ENCODE measurements at places on chromosomes 13 and 19.

DNA sequence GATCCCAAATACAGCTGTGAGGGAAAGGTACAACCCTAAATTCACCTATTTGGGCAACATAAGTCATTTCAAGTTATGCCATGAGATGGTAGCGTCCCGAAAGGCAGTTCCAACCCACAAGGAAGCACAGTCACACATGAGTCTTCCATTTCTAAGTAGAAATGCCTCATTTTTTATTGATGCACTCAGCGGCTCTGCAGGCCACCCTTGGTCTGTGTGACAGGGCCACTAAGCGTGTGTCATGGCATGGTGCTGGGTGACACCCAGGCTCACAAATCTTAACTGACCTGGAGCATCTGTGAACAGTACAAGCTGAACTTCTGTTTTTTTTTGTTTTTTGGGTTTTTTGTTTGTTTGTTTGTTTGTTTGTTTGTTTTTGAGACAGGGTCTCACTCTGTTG lies 15.1 kb downstream of the RAB20 start:
- DNase-seq: no peak

DNA sequence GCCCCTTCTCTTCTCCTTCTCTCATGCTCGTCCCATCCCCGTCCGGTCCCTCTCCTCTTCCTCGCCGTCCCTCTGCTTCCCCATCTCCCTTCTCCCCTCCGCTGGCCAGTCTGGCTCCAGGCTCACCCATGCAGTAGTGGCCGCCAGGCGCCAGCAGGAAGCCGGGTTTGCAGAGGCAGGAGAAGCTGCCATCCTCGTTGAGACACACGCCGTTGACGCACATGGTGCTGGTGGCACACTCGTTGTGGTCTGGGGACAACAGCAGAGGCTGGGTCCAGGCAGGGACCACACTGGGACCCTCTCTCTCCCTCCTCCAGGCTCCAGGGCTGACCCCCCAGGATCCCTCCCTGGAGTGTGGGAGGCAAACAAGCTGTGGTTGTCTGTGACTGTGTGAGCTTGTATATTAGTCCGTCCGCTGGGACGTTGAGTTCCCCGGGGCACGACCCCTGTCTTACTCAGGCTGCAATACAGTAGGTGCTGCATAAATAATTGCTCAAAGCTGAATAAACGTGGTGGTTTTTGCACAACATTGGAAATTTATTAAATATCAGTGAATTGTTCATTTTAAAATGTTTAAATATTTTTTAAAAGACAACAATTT lies 16.4 kb downstream of the FBN3 start:
- DNase-seq: no peak

DNA sequence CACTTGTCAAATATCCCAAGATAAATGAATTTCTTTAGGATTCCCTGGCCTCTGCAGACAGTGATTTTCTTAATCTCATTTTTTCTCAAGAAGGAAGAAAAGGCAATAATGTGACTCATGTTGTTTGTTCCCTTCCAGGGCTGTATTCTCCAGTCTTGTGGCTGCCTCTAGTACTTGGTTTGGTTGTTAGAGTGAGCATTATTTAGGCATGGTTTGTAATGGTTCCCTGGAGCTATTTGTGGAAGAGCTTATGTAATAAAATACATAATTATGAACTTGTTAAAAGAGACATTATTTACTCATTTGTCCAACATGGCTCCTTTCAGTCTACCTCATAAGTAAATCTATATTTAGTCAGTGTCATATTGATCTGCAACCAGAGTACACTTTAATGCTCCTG lies 270.4 kb downstream of the DCT start:
- no peak for DNase-seq

DNA sequence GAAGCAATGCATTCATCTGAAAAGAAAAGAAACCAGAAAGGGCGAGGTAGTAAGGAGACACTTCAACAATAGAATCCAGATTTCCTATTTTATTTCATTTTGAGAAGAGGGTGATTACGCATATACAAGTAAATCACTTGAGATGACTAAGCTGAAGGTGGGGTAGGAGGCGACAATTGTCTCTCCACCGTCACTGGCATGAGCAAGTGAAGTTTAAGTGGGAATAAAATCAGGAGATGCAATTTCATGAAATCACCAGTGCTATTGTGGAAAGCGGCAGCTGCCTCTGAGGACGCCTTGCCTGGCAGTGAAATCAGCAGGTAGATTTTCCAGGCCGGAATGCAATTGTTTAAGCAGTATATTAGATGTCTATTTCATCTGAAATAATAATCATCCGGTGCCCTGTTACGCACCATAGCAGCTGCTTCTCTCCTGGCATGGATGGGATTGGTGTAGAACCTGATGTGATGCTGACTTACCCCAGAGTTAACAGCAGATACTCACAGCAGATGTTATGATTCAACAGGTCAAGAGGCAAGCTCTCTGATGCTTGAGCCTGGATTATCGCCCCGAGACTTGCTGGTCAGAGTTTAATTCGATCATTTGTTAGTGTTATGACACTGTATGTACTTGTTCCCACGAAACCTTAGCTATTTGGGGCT lies 64.3 kb downstream of the RASL11A start:
- no peak for DNase-seq

GRCh38 chr13:74190999-74191398 lies 56.8 kb upstream of the KLF12 start:
- DNase-seq: no peak

- no peak for DNase-seq
Measured at GRCh38 chr19:15551293-15552004, 43.1 kb downstream of the CYP4F22 start.

GRCh38 chr19:47661611-47662010 lies 51.6 kb upstream of the EHD2 start:
- DNase-seq: no peak

DNA sequence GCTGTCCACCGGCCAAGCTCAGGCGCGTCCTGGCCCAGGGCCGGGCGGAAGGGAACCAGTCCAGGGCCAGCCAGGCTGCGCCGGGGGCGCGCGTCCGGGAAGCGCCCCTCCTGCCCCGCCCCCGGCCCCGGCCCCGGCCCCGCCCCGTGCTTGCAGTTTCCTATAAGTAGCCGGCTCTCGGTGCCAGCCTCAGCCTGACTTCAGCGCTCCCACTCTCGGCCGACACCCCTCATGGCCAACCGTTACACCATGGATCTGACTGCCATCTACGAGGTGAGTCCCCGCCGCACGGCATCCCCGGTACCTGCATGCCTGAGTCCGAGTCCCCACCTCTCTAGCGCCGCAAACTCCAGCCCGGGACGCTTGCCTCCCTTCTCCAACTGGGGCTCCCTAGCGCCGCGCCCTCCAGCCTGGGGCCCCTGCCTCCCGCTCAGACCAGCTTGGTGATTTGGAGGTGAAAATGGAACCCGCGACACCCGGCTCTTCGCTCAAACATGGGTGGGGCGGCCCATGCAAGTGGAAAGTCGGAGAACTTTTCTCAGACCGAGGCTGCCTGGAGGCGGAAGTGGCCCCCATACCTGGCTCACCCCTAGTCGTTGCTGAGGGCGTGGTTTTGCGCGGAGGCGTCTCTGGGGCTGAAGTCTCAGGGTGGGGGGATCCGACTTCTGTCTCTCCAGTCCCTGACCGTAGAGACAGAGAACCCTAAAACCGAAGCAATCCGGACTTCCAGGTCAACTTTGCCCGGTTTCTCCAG lies at the start of gene ZFP36:
Gene ZFP36, plus strand, starts transcription at position 192 of the 754 bp plus-strand sequence. Its CDS starts 58 bp downstream, at position 250.
- peak; percentile 85 for DNase-seq

DNA sequence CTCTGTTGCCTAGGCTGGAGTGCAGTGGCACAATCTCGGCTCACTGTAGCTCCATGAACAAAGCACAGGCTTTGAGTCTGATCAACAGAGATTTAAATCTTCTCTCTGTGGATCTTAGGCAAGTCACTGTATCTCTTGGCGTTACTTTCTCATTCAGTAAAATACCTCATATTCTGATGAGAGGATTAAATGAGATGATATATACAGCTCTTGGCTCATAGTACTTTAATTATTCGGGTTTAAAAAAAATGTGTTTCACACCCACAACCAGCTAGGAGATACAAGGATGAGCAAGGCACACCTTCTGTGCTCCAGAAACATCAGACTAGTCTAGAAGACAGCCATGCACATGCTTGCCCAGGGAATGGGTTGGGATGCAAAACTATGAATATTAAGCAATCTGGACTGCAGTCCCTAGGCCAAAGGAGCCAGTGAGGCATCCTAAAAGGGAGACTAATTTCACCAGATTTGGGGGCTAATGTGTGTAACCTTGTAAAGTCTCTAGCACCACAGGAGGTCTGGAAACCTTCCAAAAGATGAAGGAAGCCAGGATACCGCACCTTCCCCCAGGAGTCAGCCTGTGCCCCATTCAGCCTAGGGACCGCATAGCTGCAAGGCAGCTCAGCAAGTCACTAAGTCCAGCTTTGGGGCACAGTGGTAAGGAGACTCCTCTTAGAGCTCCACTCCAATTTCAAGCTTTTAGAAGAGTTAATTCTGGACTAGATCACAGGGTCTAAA lies 2.5 kb downstream of the VPS36 start:
- no peak for DNase-seq

DNA sequence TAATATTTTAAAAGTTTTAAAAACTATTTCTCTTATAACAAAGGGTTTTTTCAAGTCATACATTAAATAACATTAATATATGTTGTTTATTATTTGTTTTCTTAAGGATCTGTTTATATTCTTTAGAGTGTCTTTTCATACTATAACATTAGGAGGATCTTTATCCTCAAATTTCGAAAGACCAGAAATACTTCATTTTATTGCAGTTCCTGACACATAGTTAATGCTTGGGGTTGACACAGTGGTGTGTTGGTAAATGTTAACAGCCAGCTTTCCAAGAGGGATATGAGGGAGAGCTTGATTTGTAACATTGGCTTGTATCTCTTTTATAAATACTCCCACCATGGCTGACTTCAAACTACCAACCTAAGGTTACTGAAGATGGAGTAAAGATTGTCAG lies 126.6 kb upstream of the KLF5 start:
- no peak for DNase-seq

DNA sequence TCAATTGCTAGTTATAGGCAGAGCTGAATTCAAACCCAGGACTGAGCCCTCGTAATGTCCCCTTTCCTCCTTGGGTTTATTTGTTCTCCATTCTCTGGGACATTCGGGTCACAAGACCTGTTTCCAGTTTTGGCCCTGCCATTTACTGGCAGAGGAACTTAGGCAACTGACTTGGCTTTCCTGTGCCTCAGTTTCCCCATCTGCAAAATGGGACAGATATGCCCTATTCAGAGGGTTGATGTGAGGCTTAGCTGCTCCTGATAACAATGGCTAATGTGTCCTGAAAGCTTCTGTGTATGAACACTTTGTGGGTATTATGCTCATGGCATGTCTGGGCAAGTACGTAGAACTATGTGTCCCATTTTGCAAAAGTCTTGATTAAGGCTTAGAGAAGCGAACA lies 996 bp downstream of the ZNF524 start:
- DNase-seq: no peak

DNA sequence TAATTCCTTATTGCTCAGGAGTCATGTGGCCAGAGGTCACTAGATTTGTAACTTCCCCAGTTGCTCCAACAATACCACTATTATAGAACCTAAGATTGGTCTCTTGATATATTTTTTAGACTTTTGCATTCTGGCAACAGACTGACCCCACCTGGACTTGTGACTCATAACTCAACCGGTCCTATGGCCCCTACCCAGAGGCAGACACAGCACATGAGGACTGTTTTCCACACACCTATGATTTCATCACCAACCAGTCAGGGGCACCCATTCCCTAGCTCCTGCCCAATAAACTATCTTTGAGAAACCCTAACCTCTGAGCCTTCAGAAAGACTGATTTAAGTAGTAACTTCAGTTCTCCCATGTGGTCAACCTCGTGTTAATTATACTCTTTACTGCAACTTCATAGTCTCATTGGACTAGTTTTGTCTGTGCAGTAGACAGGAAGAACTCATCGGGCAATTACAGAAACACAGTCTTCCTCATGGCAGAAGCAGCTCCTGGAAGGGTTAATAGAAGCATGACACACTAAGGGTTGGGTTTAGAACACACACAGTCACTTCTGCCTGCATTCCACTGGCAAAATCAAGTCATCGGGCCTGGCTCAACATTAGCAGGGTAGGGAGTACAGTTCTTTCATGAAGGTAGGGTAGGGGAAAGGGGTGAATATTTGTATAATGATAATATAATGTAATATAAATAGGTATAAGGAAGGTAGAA lies 251.8 kb downstream of the UQCRFS1 start:
- DNase-seq: no peak

DNA sequence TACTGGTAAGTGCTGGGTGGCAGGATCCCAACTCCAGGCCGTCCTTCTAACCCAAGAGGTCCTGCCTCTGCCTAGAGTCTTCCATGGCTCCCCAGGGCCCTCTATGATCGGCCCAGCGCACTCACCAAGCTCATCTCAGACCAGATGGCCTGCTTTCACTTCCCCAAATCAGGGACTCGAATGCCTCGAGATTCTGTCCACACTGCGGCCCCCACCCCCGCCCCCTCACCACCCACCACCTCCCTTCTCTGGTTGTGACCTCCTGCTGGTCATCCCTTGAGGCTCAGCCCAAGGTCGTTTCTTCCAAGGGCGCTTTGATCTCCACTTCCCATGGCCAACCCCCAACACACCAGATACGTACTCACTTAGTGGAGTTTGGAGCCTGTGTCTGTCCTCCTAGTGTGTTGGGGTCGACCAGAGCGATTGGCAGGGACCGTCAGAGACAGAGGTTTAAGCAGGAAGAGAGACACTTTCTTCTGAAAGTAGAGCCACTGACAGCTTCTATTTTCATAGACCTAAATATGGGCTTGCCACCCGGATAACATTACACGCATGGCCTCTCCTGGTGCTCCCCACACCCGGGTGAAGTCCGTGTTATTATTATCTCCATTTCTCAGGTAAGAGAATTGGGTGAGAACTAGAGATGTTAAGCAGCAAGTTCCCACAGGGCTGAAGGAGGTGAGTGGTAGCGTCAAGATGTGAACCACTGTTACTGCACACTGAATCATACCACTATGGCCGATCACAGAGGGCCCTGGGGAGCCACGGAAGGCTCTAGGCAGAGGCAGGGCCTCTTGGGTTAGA lies at the start of gene FCER2:
Gene FCER2, minus strand, starts transcription at position 478 of the 804 bp plus-strand sequence. CDS start 2,371 bp downstream, outside the sequence.
- no peak for DNase-seq

DNA sequence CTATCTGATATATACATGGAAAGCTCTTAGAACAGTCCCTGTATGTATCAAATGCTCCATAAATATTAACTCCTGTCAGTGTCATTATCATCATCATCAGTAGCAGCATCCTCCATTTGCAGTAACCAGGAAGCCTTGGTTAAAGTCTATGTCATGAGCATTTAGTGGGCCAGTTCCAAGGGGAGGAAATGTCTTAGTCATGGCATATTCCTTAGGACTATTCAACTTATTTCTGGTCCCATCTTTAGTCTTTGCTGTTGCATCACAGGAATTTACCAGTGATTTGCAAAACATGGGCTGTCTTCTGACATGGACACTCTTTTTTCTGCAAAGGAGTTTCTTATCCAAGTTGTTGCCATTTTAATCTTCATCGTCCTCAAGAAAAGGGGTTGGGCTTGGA lies 98.4 kb downstream of the WDFY2 start:
- no peak for DNase-seq

- no peak for DNase-seq
Measured at GRCh38 chr13:112055036-112055914, 11.7 kb upstream of the SOX1 start.

All from endothelial cell (in vitro differentiated cells).